Caki2 (cell line): ENCODE measurements at places on chromosomes 4 and X. TPM values are rescaled to one million over a fixed set of nuclear protein-coding genes. Genes with fewer than 3 reads are reported as not detected.
A peak's percentile ranks its signal among the peaks of the same experiment; 100 is the strongest.

GRCh38 chrX:136147976-136148375 lies 643 bp downstream of the FHL1 start:
- DNase-seq, result no peak

DNA sequence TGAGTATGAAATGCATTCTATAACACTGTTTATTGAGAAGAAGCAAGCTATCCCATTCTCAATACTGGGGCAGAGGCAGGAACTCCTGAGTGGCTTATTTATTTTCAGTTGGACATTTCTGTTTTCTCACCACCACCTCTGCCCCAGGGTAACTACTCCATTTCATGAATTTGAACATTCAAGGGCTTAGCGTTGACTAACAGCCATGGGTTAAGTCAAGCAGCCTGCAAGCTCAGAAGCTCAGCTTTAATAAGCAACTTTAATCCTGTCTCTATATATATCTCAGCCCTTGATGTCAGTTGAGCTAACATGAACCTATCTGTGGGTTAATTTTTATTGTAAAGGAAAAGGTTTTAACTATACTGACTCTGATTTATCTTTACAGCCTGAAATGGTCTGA lies 93.8 kb downstream of the MBNL3 start:
- DNase-seq, result no peak

DNA sequence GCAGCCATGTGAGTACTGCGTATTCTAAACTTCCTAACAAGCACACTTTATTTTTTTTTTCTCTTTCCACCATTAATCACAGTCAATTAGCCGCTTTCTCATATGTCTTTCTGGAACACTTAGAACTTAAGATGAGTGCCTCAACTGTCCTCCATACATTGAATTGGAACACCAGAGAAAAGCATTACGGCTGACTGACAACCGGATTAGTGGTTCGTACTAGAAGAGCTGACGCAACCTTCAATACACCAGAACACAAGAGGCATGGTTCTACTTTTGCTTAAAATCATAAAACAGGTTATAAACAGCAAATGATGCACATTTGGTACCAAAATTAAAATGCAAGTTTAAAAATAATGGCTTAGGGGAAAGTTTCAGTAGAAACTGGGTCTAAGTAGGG lies 3.3 kb downstream of the TMEM47 start:
- DNase-seq, result no peak

GRCh38 chr4:80312124-80312523 lies 23.4 kb upstream of the CFAP299 start:
- no peak for DNase-seq

The VCX3B gene
- not detected in 2 replicates for total RNA-seq

The KCND1 gene
- total RNA-seq, result 0.24 TPM in 1 of 2 replicates, not detected in the other

- DNase-seq, result no peak
These were observed 4.4 kb downstream of the RBM3 start for GRCh38 chrX:48578661-48579128.

The MYOZ2 gene
- not detected in 2 replicates for total RNA-seq

The XPNPEP2 gene
- not detected in 2 replicates for total RNA-seq

DNA sequence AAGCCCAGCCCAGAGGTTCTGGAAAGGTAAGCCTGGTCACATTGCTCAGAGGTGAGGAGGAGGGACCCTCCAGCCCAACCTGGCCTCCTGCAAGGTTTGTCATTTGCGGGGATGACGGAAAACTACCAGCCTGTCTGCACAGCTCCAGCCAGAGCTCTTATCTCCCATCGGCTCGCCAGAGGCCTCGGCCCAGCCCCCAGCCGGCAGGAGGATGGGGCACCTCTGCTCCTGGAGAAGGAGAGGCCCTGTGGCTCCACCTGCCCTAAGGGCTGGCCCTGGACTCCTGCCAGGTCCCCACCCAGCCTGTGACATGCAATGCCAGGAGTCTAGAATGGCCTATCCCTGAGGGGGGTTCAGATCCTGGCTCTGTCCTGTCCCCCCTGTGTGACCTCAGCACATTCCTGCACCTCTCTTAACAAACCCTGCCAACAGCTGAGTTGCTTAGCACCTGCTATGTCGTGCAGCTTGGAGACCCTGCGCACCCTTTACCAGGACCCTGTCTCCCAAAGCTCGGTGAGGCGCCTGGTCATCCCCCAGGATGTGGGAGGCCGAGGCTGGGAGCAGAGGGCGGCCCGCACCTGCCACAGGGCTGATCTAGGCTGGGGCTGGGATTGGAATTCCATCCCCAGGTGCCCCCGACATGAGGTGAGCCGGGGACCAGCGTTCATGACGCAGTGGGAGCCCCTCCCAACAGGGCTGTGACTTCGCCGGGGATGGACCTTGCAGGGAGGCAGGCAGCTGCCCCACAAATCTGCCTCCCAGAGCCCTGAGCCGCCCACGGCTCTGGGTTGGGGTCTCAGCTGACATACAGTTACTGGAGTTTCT lies 14.4 kb downstream of the ADRA2C start:
- DNase-seq, result peak; percentile 48

- peak; percentile 98 for DNase-seq
These were observed 160.3 kb upstream of the RASGEF1B start for GRCh38 chr4:81631958-81632441.
